Esophagus squamous epithelium (tissue), 5 donors: ENCODE measurements at places on chromosomes 5 and 9.

DNA sequence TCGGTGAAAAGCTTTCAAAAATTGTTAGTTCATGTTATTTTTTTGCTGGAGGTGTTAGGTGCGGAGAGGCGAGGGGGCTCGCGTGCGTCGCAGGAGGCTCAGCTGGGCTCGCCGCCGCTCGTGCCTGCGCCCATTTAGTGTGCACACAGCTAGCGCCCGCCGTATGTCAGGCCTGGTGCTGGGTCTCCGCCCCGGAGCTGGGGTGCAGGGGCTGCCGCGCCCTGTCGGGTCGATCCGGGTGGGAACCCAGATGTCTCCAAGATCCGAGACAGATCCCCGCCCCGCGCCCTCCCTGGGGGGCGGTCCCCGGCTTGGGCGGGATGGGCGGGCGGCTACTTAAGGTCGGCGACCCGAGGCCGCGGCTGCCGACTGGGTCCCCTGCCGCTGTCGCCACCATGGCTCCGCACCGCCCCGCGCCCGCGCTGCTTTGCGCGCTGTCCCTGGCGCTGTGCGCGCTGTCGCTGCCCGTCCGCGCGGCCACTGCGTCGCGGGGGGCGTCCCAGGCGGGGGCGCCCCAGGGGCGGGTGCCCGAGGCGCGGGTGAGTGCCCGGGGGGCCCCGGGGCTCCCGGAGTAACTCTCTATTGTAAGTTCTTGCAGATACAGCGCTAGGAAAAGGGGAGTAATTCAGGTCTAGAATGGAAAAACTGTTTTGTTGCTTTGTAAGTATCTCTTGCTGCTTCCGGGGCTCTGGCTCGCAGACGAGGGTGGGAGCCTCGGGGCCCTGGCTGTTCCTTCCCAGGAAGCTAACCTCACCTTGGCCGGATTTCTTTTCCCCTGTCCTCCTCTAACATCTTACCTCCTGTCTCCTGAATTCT lies 31.7 kb downstream of the GSN start:
- DNase-seq: no peak

GRCh38 chr5:174057206-174057605 lies 11.7 kb downstream of the NSG2 start:
- no peak for DNase-seq

GRCh38 chr9:112403614-112404201 lies 23.8 kb downstream of the HSDL2 start:
- DNase-seq: no peak

- DNase-seq: no peak
Observed at GRCh38 chr9:124507880-124508423, 753 bp upstream of the NR5A1 start.

- no peak for DNase-seq
Observed at GRCh38 chr5:162485666-162486292, 418.2 kb downstream of the GABRG2 start.

DNA sequence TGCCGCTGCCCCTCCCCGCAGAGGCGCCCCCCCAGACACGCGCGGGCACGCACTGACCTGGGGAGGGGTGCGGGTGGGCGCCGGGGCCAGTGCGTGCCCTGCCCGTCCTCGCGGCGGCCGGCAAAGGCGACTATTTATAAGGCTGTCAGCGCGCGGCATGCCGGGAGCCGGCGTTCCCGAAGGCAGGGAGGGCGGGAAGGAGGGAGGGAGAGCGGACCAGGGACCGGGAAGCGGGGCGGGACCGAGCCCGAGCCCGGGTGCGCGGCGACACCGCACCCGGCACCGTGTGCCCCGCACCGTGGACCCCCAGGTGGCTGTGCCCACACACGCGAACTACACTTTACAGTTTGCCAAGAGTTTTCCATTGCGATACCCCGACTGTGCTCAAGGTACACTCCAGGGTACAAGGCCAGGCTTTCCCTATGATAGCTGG lies at the start of gene AK1:
Gene AK1 (minus strand): TSS at position 110 of the 433 bp plus-strand sequence. CDS start 3,058 bp downstream, outside the sequence.
- DNase-seq: no peak

DNA sequence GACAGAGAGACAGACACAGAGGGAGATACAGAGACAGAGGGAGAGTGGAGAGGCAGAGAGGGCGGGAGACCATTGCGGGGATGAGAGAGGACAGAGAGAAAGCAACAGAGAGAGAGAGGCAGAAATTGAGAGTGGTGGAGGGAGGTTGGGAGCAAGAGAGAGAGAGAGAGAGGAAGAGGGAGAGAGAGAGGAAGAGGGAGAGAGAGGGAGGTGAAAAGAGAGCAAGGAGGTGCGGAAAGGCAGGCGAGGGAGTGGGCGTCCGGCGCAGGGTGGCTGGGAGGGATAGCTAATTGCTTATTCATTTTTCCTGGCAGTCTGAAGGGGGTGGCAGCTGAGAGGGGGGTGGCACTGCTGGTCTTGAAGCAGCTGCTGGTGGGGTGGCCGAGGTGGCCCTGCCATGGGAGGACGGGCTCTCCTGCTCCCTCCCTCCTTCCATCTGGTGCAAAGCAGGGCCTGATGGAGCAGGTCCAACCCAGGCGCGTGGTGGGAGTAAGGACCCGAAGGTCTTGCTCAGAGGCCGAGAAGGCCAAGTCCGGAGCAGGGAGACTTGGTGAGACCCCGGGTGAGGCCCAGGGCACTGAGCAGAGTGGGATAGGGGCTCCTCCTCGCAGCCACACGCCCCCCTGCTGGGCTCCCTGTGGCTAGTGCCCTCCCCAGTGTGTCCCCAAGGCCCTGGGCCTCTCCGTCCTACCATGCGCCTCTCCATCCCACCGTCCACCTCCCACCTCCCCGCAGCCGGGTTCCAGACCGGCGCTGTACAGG lies 25.3 kb upstream of the RNU6ATAC start:
- DNase-seq: no peak
